ENCODE measurements at places on chromosomes 7 and 10. TPM values are rescaled to one million over a fixed set of nuclear protein-coding genes. Genes with fewer than 3 reads are reported as not detected.

PTPRN2 gene
- 2.1 TPM for total RNA-seq

DNA sequence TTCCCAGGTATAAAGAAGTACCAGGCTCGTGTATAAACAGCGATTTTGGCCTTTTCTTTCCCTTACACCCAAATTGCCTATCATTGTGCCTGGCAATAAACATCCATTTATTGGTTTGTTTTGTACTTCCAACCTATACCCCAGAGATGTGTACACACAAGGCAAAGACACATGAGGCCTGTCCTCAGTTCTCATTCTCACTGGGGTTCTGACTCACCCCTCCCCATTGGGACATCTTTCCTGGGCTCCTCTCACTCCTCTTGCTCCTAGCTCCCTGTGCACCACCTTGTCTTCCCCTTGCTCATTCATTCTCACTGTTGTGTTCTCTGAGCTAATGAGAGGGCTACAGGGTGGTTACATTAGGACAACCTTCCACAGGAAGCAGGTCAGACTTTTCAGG, 240.7 kb downstream of the ANK3 start:
- no peak for DNase-seq

- DNase-seq: no peak
Observed at GRCh38 chr7:123343611-123344010, 143.8 kb upstream of the SLC13A1 start.

GRCh38 chr10:72308320-72308987, 34.7 kb downstream of the DDIT4 start:
- DNase-seq: peak; percentile 82

- peak; percentile 34 for DNase-seq
Observed at GRCh38 chr7:23184709-23185359, 3.0 kb downstream of the NUP42 start.
